ENCODE measurements at places on chromosomes 12 and 14.

GRCh38 chr14:34437729-34438080 lies 24.3 kb downstream of the SPTSSA start:
- DNase-seq = no peak

DNA sequence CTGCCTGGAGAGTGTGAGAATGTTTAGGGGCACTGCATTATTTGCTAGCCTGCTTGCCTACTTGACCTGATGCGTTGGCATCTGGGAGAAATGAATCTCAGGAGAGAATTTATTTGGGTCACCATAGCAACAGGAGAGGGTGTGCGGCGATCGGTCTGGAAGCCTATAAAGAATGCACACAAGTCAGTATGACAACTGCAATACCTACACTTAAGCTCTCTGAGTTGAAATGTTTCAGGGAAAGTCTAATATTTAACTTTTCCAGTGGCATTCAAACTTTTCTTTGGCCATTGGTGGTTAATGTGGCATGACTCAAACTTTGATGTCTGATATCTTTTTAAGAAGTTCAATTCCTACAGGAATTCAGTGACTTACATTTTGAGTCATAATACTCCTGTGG lies 205.1 kb downstream of the NEDD1 start:
- no peak for DNase-seq

DNA sequence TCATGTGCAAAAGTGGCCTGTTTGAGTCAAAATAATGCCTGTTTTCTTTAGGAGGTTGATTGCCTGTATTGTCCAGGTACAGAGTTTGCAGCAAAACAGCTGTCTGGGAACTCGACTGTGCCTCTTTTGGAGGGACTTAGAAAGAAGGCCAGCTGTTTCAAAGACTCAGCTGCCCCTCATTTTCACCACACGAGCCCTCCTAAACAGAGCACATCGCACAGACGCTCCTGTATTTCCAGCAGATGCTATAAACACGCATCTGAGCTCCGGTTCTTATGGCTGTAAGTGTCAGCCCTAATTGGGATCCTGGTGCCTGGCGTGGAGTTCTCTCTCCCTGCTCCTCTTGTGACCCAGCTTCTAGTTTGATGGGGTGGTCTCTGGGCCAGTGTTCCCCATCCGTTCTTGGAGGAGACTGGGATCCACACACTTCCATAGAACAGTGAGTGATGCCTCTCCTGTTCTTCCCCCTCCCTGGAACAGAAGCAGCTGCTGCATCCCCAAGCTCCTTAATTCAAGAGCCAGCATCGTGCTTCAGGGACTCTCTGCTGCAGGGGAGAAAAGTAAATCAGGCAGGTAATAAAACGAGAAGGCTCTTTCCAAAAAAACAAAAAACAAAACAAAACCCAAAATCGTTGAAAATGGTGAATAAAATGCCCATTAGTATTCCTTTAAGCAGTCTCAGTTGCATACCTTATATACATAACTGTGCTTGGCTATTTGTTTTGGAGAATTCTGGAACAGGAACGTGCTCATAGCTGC lies 269.0 kb downstream of the SLC15A4 start:
- no peak for DNase-seq

DNA sequence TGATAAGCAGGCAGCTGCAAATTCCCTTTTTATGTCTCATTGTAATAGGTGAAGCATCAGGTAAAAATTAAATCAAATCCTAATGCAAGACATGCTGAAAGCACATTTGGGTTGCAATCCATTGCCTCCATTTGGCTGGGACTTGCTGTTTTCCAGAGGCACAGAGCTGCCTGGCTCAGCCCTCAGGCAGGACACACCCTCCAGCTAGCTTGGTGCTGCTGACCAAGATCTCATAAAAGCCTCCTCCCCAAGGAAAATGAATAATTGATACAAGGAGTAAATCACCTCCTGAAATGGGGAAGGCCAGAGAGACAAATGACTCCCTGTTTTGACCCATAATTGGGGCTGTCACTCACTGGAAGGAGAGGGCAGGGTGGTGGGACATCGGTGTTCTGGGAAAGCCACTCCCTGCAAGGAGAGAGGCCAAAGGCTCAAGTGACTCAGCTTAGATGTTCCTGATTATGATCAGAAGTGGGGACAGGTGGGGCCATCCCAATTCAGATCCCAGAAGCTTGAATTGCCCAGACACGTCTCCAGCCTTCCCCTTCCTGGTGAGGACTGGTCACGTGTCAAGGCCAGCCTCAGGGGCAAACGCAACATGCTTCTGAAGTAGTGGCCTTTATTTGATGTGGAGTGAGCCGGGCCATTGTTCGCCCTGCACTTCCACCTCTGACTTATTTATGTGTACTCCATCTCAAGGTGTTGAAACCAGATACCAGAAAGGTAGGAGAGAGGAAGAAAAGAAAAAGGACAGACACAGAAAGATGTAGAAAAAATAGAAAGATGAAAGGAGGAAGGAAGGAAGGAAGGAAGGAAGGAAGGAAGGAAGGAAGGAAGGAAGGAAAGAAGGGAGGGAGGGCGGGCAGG lies 773.7 kb downstream of the BCL11B start:
- DNase-seq = no peak

- DNase-seq = no peak
Observed at GRCh38 chr14:35257809-35258208, 34.4 kb upstream of the PSMA6 start.

All from T follicular helper cell (primary cell).